ENCODE measurements at places on chromosomes 1 and 21.
A peak's percentile ranks its signal among the peaks of the same experiment; 100 is the strongest.

GRCh38 chr1:239897458-239897857 is 194.2 kb upstream of the FMN2 start:
- no peak overlapping the region for H3K27ac ChIP-seq
- no peak for DNase-seq
- H3K4me1 ChIP-seq, result peaks cover 4% of the 10 kb centered on the region

DNA sequence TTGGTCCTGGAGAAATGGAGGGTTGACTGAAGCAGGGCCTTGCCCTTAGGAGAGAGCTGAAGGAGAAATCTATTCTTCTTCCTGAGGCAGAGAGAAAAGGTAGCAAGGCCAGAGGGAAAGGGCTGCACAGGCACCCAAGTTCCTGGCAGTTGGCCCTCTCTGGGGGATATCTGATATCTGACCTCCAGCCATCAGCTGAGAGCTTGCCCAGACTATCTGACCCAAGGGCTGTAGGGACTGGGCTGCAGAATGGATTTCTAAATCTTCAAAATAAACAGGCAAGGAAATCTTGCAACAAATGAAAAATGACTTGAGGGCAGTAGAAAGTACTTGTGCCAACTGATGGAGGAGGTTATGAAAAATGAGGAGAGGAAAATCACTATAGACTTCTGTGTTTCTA is 498 bp upstream of the CLCA2 start:
- no peak overlapping the region for H3K4me3 ChIP-seq
- DNase-seq, result no peak
- peaks cover 3% of the 10 kb centered on the region for H3K4me1 ChIP-seq
- H3K27me3 ChIP-seq, result no peaks in the 10 kb centered on the region

- H3K4me1 ChIP-seq, result peaks cover 19% of the 10 kb centered on the region
- H3K36me3 ChIP-seq, result peaks cover 9% of the 10 kb centered on the region
- peak overlapping the region; percentile 25 for H3K27ac ChIP-seq
- DNase-seq, result peak; percentile 60
- no peak overlapping the region for H3K4me3 ChIP-seq
Observed at GRCh38 chr1:89719502-89720306, 86.8 kb downstream of the LRRC8C start.

- peaks cover 14% of the 10 kb centered on the region for H3K36me3 ChIP-seq
- H3K4me3 ChIP-seq, result no peak overlapping the region
- H3K27me3 ChIP-seq, result no peaks in the 10 kb centered on the region
- H3K27ac ChIP-seq, result no peak overlapping the region
- DNase-seq, result no peak
Observed at GRCh38 chr21:34945288-34945687, 103.8 kb downstream of the RUNX1 start.

DNA sequence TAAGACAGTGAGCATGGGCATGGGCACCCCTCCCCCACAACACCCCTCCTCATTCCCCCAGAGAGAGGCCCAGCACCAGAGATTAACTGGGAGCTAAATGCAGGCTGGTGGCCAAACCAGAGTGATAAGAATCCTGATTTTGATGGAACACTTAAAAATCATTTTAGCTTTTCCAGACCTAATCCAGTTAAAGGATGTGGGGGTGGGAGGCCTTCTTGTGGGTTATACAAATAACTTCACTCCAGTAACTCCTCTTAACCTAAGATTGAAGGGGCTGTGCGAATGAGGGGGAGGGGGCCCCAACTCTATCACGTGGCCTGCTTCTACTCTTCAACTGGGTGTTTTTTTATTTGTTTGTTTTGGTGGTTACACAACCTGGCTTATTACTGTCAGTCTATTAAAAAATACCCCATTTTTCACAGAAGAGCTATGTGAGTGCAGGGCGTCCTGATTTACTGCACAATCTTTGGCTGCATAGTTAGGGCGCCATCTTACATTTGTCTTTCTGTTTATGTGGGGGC is 398.1 kb upstream of the LYPLAL1 start:
- no peaks in the 10 kb centered on the region for H3K4me1 ChIP-seq
- H3K36me3 ChIP-seq, result no peaks in the 10 kb centered on the region
- no peak overlapping the region for H3K27ac ChIP-seq
- no peaks in the 10 kb centered on the region for H3K27me3 ChIP-seq
- DNase-seq, result no peak

GRCh38 chr1:64861611-64862010 is 104.7 kb downstream of the JAK1 start:
- peaks cover 33% of the 10 kb centered on the region for H3K4me1 ChIP-seq
- H3K36me3 ChIP-seq, result peaks cover 84% of the 10 kb centered on the region
- DNase-seq, result no peak

DNA sequence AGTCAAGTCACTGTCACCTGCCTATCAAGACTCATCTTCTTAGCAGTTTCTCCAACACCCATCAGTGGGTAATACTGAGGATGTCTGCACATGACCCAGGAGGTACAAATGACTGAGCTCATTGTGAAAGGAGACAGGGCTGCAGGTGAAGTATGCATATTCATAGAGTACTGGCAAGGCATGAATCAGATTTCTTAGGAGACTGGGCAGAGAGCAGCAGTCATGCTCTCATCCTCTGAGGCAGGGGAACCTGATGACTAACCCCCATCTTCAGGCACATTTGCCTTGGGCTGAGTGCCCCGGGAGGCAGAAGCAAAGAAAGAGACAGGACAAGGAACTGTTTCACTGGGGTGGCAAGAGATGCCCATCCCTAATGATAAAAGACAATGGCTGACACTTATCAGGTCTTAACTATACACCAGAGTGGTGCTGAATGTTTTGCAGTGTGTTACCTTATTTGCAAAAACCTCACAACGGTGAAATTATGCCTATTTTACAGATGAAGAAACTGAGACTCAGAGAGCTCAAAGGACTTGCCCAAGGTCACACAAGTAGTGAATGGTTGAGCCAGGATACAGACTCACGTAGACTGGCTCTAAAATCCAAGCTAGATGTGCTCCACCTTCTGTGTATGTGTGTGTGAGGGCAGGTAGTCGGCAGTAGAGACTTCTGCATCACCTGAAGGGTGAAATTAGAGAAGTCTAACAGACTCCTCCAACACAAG is 9.2 kb upstream of the GRHL3 start:
- H3K27ac ChIP-seq, result no peak overlapping the region
- no peaks in the 10 kb centered on the region for H3K27me3 ChIP-seq
- H3K4me1 ChIP-seq, result no peaks in the 10 kb centered on the region

DNA sequence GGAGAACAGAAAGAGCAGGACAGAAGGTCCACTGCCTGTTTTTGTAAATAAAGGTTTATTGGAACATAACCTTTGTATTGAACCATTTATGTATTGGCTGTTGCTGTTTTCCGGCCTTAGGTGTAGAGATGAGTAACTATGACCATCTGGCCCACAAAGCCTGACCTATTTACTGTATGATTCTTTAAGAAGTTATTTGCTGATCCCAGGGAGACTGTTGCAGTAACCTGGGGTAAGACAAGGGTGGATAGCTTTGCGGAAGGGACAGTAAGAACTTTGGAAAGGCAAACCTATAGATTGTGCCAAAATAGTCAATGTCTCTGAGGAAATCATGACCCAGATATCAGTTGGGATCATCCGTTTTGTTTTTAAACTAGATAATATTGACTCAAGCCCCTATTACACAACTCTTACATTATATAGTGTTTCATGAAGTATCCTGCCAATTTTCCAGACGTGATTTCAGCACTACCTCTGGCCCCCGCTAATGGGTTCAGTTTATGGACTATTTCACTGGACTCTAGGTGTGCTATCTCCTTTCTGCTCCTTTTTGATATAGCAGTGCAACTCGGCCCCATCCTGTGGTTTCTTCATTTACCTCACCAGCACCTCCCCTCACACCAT is 20.8 kb upstream of the TLCD4 start:
- no peak overlapping the region for H3K4me3 ChIP-seq
- no peaks in the 10 kb centered on the region for H3K4me1 ChIP-seq
- no peaks in the 10 kb centered on the region for H3K36me3 ChIP-seq
- H3K27ac ChIP-seq, result no peak overlapping the region
- H3K27me3 ChIP-seq, result peaks cover under 1% of the 10 kb centered on the region

DNA sequence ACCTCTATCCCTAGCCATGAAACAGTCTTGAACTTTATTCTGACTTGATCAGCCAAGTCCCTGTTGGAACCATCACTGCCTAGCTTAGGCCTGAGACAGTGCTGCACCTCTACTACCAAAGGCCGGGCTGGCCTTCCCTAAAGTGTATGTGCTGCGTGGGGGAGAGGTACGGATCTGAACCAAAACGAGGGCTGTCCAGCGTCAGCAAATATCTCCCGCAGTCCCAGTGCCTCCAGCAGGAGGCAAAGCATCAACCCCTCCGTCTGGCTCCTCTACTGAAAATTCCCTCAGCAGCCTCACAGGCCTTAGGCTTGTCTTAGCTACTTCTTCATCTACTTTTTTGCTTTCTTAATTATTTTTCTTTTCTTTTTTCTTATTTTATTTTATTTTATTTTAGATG is 33.3 kb upstream of the KIF26B start:
- H3K27ac ChIP-seq, result no peak overlapping the region
- no peaks in the 10 kb centered on the region for H3K27me3 ChIP-seq
- H3K4me3 ChIP-seq, result no peak overlapping the region
- no peaks in the 10 kb centered on the region for H3K4me1 ChIP-seq
- DNase-seq, result no peak
- no peaks in the 10 kb centered on the region for H3K36me3 ChIP-seq

Measured in CD4-positive, alpha-beta T cell (primary cell).